ENCODE measurements at places on chromosomes 3 and 15.

- DNase-seq, result peak; percentile 92
These were observed at the start of gene RAP2B for GRCh38 chr3:153161714-153162512. Gene RAP2B, plus strand, starts transcription at chr3:153162226. Its CDS starts 468 bp downstream, at chr3:153162694.

GRCh38 chr15:99031688-99032282 is 24.2 kb upstream of the PGPEP1L start:
- DNase-seq, result no peak

- DNase-seq, result no peak
These were observed 160.2 kb downstream of the FOXP1 start for GRCh38 chr3:71423151-71423906.

GRCh38 chr3:64411101-64411500 is 185.8 kb upstream of the PRICKLE2 start:
- DNase-seq, result no peak

DNA sequence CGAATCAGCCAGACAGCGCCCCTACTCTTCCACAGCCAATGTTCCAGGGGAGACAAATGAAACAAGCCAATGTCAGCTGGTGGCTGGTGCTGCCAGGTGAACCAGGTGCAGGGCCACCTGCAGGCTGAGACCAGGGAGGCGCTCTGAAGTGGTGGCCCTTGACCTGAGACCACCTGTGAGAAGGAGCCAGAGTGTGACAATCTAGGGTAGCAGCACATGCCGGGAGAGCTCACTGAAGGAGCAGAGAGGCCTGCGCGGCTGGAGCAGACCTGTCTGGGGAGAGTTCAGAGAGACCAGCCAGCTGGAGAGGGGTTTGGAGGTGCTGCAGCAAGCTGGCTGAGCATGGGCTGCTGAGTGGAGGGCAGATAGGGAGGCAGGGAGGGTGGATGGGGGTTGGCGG is 693 bp upstream of the STAB1 start:
- DNase-seq, result no peak

DNA sequence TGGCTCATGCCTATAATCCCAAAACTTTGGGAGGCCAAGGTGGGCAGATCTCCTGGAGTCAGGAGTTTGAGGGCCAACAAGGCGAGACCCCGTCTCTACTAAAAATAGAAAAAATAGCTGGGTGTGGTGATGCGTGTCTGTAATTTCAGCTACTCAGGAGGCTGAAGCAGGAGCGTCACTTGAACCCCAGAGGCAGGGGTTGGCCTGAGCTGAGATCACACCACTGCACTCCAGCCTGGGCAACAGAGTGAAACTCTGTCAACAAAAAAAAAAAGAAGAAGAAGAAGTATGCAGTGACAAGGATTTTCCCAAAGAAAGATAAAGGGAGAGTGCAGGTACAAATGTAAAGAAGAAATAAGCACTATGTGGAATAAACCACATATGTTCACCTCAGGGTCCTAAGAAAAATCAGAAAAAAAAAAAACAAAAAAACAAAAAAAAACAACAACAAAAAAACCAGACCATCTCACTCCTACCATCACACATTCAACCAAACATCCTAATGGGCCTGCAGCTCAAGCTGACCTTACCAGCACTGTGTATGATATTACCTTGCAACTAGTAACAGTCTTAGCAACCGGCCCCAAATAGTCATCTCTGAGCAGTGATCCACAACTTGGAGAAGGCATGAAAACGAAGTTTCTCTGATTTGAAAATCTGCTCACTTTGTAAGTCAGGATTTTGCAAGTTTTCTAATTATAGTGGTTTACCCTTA is 296.7 kb upstream of the PROK2 start:
- no peak for DNase-seq

DNA sequence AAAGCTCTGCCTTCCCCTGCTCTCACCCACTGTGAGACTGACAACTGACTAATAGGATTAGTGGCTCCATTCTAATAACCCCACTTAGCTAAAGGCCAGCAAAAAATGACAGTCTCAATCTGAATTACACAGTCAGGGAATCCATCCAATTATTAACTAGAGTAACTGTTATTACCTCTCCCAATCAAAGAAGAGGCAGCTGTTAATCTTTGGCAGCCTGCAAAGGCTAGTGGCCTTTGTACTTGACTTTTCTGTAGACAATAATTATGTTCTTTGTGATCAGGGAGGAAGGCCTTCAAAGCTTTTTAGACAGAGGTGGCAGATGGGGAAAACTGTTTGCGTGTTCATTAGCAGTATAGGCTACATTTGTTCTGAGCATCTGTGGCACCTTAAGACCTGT is 177.7 kb downstream of the ISL2 start:
- no peak for DNase-seq

Measured in stimulated activated CD8-positive, alpha-beta memory T cell treated with anti-CD3 and anti-CD28 coated beads, Interleukin-12 subunit alpha, Interleukin-12 subunit beta, amount 100 ng/mL, for 4 hours (primary cell).